ENCODE measurements at places on chromosomes 5 and 9.

- DNase-seq, result no peak
Observed at GRCh38 chr5:154132718-154133307, 57.7 kb upstream of the GALNT10 start.

DNA sequence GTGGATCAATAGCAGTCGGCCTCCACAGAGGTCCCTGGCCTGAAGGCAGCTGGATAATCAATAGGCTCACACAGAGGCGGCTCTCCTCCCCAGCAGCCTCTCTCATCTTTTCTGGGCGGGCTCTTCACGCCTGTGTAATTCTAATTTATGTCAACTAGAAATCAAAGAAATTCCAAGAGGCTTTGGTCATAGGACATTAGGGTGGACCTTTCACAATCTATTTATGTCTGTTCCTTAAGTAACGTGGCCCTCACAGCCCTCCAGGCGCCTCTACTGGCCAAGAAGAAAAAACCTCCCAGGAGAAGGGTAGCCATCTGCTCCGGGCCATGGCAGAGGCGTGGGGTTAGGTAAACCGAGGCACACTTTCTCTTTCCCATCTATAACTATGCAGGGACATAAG, 205.1 kb upstream of the EFNA5 start:
- no peak for DNase-seq

DNA sequence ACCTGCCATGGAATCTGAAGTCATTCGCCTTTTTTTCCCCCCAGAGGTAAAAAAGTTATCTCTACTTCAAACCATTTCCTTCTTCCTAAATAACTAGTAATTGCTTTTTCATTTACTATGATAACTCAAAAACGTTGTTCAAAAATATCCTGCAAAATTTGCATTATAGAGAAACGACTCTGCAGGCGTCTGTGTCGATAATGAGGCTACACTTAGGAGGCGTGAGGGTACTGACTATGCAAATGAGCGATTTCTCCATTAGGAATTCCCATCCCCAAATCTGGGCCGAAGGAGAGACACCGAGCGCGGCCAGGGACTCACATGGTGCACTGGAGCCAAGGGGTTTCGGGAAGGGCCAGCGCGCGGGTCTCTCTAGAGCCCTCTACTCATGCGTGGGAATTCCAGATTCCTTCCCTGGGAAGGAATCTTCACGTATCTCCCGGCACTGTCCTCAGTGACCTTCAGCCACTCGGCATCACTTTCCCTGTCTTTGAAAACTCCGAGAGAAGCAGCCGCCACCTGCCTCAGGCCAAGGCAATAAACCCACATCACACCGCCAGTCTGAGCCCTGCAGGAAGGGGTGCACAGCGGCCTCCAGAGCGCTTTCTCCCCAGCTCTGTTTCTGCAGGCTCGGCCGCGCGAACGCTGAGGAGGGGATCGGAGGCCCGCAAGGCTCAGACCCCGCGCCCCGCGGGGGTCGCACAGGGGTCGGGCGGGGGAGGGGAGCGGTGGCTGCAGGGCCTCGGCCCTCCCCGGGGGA, 718 bp upstream of the DENND4C start:
- DNase-seq, result no peak

GRCh38 chr9:89975024-89975423, 370.2 kb downstream of the GADD45G start:
- no peak for DNase-seq

All from B cell (primary cell).